T-helper 2 cell (primary cell): ENCODE measurements at places on chromosomes 13 and 19.

DNA sequence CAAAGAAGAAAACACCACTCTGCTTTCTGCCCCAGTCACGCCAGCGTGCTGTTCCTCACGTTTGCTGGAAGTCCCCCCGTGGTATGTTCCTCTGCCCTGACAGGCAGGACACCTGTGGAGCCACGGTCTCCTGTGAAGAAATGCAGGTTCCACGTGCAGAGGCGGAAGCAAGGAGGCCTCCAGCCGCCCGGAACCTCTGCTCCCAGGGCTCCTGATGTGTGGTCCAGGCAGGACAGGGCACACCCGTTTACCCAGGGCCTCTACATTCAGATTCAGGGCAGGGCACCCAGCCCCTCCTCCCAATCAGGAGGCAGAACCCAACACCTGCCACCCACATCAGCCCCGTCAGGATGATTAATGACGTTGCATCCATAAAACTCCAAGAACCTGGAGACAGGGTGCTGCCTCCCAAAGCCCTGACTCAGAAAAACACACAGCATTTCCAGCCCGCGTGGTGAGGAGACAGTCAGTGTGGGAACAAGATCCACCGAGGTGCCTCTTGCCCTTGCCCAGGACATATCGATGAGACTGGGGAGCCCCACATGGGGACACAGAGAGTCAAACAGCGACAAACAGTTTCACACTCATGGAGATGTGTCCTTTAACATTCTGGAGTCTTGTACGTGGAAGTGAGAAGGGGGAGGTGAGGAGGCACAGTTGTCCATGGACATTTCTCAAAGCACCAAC, 76.2 kb downstream of the COL4A1 start:
- DNase-seq = no peak

DNA sequence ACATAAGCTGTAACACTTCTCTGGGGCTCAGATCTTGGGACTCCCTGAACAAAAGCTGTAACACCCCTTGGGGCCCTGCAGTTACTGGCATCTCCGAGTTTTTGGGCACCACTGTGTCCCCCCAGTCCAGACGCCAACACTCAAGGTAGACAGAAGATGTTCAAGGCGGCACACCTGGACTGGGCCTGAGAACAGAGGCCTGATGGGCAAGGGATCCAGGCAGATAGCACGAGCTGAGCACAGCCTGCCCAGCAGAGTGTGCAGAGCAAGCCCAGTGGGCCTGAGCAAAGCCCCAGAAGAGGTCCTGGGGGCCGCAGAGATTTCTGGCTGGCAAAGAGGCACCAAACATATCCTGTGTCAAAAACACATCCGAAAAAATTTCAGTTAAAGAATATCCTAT, 1163.3 kb upstream of the PRR20A start:
- DNase-seq = no peak

- peak; percentile 59 for DNase-seq
Measured at GRCh38 chr13:40518481-40518882, 148.0 kb downstream of the FOXO1 start.

DNA sequence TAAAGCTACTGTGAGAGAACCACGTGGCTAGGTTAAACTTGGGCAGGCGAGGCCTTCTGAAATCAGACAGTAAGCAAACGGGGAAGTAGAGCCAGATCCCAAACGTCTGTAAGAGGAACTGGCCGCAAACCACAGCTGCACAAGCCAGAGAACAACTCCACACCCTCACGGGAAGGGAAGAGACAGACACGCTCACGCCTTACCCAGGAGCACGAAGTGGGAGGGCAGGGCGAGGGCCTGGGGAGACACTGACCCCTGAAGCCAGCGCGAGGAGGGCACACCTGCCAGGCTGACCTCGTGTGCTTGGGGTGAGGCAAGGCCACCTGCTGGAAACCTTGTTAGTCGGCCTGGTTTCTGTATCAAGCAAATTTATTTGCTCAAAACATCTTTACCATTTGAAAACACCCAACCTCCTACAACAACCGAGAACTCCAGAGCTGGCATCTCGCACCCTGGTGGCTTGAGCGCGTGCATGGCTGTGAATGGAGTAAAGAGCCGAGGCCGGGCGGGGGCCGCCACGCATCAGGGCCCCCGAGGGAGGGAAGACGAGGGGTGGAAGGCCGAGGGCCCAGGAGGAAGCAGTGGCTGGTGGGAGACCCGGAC, 7.3 kb downstream of the POLR2E start:
- DNase-seq = no peak

- DNase-seq = no peak
Measured at GRCh38 chr19:55265173-55265572, 6.4 kb upstream of the PPP6R1 start.

GRCh38 chr13:96338030-96338429, 248.1 kb downstream of the HS6ST3 start:
- no peak for DNase-seq

DNA sequence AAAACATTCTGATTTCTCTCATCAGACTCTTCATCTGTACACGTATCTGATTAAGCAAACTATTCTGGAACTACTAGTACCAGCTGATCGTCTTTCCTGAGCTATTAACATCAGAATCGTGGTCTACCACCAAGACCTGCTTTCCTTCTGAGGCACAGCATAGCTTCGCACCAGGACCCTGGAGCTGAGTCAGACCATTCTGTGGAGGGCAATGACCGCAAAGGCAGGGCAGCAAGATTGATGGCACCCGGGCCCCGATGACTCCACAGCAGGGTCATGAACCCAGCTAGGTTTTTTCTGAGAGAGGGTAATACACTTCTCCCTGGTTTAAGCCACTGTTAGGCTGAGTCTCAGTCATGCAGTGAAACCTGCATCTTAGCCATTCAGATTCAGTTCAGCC, 158.7 kb upstream of the GPR12 start:
- DNase-seq = no peak

DNA sequence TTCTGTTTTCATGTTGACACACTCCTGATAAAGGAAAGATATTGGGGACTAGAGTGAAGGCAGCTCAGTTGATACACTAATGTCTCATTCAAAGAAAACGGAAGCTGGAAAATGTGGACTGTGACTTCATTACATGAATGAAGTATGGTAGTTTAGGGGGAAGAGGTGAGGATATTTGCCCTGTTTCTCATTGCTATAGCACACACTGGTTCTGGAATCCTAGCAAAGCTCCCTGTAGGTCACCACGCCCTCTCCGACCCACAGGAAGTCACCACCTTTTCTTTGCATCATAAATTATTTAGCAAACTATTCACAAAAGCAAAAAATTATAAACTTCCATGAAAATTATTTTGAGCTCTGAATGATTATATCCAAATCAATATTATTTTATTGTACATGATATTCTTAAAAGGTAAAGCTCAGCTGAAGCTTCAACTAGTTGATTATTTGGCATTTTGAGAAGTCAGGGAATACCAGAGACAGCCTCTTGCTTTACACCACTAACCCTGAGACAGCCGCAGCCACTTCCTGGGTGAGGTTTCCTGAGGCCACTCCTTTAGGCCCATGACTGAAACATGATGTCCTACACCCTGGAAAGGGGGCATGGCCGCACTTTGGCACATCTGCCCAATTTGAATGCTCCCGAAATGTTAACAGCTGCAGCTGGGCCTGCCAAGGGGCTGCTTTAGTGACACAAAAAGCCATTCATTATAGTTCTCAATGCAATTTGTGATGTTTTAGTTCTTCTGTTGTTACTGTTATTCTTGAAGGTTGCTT, 50.0 kb upstream of the WDFY2 start:
- DNase-seq = no peak
